EL (cell line): ENCODE measurements at places on chromosomes 4 and X.

DNA sequence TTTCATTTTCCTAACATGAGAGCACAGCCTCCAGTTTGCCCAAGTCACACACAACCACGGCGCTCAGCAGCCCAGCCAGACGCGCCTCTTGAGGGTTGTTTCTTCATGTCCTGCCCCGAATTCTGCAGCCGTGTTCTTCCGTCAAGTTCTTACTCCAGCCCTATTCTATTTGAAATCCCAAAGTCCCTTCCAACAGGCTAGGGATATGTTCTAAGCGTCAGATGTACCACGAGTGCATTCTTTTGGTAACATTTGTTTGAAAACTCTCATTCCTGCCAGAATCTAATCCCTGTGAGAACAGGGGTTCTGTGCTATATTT is 23.1 kb downstream of the ACSL1 start:
- DNase-seq, result no peak

GRCh38 chr4:128841402-128841801 is 31.9 kb downstream of the JADE1 start:
- no peak for DNase-seq

DNA sequence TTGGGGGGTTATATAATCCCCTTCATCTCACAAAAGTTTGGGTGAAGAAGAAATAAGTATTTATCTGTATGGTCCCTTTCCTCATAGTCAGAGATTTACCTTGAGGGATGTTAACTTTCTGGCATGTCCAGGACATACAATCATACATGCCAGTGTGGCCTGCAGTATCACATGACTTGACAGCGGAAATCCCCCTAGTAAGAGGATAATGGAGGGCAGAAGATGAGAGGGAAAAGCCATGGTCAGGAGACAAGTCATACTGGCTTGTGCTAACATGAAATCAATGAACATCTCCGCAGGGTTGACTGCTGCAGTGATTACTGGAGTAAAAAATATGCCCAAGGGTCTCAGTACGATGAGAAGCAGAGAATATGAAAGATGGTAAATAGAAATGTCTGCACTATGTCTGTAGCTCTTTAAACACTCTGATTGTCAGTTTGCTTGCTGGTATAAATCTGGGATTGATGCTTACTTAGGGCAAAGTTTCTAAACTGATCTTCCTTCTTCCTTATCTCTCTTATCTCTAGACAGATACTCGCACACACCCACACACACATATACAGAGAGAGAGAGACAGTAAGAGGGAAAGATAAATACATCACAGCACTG is 1385.6 kb upstream of the ADGRL3 start:
- DNase-seq, result no peak

GRCh38 chrX:153635788-153636668 is 11.0 kb upstream of the DUSP9 start:
- peak; percentile 30 for DNase-seq
